ENCODE measurements at places on chromosomes 3 and 15.

GRCh38 chr3:114804099-114804498 lies 343.0 kb downstream of the ZBTB20 start:
- DNase-seq = no peak

DNA sequence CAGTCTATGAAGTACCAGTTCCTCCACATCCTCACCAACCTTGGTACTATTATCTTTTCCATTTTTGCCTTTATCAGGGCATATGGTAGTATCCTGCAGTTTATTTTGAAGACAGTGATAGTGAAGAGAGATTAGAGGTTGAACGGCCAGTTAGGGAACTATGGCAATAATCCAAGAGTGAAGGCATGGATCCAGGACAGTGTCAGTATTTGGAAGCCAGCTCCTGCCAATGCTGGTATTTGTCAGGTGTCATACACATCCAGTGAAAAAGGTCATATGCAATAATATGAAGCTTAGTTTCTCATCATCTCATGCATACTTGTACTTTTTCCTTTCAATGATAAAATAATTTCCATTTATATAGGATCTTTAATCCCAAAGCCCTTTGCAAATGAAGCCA lies 56.8 kb upstream of the KCNMB2 start:
- DNase-seq = no peak

GRCh38 chr15:92152983-92153382 lies 240.7 kb upstream of the ST8SIA2 start:
- no peak for DNase-seq

- DNase-seq = no peak
Measured at GRCh38 chr15:101161656-101162055, 90.2 kb downstream of the CHSY1 start.

DNA sequence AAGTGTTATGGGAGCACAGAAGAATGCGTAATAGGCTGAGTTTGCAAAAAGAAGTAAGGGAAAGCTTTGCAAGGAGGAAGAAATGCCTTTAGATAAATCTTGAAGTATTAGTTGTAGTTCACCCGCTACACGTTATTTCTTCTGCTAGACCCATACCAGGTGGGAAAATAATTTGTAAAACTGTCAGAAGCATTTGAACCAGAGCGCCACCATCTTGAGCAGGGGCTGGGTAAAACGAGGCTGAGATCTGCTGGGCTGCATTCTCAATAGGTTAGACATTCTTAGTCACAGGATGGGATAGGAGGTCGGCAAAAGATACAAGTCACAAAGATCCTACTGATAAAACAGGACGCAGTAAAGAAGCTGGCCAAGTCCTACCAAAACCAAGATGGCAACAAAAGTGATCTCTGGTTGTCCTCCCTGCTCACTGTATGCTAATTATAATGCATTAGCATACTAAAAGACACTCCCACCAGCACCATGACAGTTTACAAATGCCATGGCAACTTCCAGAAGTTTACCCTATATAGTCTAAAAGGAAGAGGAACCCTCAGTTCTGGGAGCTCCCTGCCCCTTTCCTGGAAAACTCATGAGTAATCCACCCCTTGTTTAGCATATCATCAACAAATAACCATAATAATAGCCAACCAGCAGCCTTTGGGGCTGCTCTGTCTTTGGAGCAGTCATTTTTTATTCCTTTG lies 50.0 kb upstream of the ZNF280D start:
- DNase-seq = no peak

DNA sequence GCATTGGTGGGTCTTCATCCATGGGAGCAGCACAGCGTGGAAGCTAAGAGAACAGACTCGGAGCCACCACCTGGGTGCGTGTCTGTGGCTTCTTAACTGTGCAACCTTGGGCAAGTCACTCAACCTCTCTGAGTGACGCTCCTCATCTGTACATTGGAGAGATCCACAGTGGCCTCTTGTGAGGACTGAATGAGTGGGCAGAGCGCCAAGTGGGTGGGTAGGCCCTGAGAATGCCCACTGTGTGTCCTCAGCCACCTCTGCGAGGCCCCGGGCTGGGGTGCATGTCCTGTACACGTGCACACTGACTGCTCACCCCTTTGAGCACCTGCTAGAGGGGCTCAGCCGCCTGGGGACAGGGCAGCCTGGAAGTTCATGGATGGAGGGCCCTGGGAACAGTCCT lies 99.6 kb upstream of the PRR23E start:
- DNase-seq = no peak

GRCh38 chr15:38743147-38743546 lies 178.5 kb upstream of the RASGRP1 start:
- DNase-seq = no peak

DNA sequence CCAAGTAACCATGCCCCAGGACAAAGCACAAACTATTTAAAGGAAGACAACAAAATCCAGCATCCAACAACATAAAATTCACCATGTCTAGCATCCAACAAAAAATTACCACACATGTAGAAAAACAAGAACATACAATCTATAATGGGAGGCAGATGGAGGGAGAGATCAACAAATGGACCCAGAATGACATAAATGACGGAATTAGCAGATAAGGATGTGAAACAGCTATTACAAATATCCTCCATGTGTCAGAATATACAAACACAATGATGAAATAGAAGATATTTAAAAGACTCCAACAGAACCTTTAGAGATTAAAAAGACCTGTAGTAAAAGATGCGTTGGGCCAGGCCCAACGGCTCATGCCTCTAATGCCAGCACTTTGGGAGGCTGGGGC lies 10.8 kb downstream of the LYSMD4 start:
- DNase-seq = no peak

- DNase-seq = no peak
Measured at GRCh38 chr3:123067689-123068600, 1.1 kb downstream of the PDIA5 start.

GRCh38 chr3:126419886-126420786 lies 25.4 kb downstream of the CFAP100 start:
- DNase-seq = no peak

GRCh38 chr3:89699771-89700170 lies 592.4 kb downstream of the EPHA3 start:
- no peak for DNase-seq

GRCh38 chr3:43791246-43791645 lies 100.5 kb downstream of the ABHD5 start:
- DNase-seq = no peak

DNA sequence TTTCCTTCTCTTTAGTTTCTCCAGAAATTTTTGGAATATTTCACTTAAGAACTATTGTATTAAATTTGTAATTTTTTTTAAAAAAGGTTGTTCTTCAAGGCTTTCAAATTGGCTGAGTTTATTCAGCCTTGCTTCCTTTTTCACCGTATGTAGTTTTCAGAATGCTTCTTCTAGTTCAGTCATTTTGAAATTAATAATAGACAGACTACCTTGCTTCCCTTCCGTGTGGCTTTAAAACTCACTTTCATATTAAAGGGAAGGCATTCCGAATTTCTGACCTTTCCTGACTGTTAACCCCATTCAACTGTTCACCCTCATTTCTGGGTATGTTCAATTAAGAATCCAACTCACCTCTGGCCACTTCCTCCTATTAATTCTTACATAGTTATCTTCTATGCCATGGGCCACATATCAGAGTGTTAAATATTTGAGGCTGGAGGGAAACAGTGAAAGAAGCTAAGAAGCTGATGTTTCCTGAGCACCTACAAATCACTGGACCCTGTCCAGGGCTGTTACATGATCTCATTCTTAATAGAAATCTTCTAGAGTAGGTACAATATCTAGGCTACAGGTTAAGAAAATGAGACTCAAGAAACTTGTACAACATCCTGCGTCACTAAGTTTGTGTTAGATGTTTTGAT lies 237.5 kb downstream of the P3H2 start:
- no peak for DNase-seq

- DNase-seq = no peak
Measured at GRCh38 chr3:171326717-171327440, 133.3 kb downstream of the TNIK start.

- no peak for DNase-seq
Measured at GRCh38 chr3:30752970-30753369, 141.5 kb downstream of the GADL1 start.

DNA sequence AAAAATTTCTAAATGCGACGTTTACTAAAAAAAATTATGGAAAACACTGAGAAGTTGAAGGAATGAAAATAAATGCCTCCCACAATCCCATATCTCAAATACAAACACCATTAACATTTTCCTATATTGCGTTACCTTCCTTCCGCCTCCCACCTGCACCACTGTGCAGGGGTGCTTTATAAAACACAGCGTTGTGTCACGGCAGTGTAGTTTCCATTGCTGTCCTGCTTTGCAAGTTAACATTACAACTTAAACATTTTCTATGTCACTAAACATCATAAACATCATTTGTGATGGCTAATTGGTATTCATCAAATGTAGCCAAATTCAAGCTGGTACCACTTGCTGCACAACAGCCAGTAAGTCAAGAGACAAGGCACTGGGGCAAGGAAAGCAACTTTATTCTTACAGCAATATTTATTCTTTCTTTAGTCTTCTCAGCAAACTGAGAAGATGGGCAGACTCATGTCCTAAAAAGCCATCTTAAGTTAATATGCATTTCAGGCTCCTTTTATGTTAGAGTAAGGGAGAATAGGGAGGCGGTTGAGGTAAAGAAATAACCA lies 12.3 kb upstream of the FETUB start:
- DNase-seq = no peak

GRCh38 chr15:52005748-52006701 lies 13.0 kb upstream of the MAPK6 start:
- DNase-seq = no peak

GRCh38 chr15:75029378-75030022 lies 6.1 kb downstream of the PPCDC start:
- peak; percentile 70 for DNase-seq

DNA sequence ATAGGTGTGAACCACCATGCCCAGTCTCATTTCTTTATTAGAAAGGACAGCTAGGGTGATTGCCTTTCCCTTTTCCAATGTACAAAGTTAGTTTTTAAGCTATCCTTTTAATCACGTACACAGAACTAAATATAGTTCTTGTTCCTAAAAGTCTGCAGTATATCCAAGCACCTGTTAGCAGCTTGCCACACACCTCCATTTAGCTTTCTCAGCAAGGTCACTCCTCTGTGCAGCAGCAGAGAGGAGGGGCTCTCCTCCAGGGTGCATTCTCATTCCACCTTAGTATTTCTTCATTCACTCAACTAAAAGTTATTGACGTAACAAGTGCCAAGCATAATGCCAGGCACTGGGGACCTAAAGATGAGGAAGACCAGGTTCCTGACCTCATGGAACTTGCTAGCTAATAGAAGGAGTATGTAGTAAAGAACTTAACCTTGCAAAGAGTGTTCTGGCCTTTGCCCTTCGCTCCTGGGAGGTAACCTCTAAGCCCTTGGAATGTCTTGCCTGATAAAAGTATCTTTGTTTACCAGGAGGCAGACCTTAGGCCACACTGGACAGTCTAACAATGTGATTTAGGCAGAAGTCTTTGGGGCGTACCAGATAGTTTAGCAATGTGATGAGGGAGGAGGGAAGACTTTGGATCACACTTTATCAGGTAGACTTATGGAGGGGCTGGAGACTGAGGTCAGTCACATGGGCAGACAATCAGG lies 12.7 kb upstream of the PTPN9 start:
- DNase-seq = no peak

- no peak for DNase-seq
Measured at GRCh38 chr15:47405365-47406162, 311.7 kb upstream of the SEMA6D start.

- DNase-seq = no peak
Measured at GRCh38 chr15:45263854-45264253, 11.8 kb downstream of the SLC28A2 start.

- DNase-seq = no peak
Measured at GRCh38 chr3:102687851-102688555, 253.2 kb downstream of the ZPLD1 start.

All from stimulated activated CD8-positive, alpha-beta memory T cell treated with anti-CD3 and anti-CD28 coated beads, Interleukin-7, amount 100 ng/mL, for 1 hour (primary cell).